ENCODE measurements at places on chromosomes 5 and 9. TPM values are rescaled to one million over a fixed set of nuclear protein-coding genes. Genes with fewer than 3 reads are reported as not detected.

Gene TNC
- total RNA-seq, result 82.9 TPM

GRCh38 chr5:179478624-179479023 lies 71.7 kb upstream of the RUFY1 start:
- DNase-seq, result no peak

Gene ARSI
- total RNA-seq, result 6.5 TPM

GRCh38 chr9:37442556-37442955 lies 20.1 kb downstream of the GRHPR start:
- DNase-seq, result no peak

DNA sequence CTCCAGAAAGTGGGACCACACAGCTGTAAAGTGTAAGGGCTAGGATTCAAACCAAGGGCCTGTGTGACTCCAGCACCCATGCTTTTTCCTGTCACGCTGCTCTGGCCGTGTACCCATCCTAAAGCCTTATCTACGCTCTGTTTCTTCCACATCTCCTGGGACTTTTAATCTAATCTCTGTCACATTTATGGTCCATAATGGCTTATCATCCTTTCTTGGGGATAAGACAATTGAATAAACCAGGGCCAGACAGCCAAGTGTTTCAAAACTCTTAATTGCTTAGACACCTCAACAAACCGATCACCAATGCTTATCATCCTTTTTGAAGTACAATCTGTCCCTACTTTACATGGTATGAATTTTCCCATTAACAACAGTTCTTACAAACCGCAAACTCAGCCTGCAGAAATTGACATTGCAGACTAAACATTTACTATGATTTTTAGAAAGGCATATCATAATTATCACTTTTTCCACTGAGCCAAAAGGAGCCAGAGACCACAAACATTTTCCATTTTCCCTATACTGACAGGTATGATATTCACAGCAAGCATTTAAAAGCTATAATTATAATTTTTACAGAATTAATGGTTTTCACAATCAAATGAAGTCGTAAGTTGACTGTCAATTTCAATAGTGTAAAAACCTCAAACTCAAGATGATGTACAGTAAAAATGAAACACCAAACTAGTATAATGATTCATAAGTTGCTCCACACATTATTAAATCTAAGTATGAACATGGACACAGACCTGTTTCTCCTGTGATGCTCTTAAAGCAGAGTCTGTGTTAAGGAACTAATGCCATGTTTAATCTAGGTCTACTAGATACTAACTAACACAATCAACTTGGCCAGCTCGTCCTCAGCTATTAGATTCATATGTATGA lies 99.5 kb downstream of the FBXW11 start:
- DNase-seq, result no peak

DNA sequence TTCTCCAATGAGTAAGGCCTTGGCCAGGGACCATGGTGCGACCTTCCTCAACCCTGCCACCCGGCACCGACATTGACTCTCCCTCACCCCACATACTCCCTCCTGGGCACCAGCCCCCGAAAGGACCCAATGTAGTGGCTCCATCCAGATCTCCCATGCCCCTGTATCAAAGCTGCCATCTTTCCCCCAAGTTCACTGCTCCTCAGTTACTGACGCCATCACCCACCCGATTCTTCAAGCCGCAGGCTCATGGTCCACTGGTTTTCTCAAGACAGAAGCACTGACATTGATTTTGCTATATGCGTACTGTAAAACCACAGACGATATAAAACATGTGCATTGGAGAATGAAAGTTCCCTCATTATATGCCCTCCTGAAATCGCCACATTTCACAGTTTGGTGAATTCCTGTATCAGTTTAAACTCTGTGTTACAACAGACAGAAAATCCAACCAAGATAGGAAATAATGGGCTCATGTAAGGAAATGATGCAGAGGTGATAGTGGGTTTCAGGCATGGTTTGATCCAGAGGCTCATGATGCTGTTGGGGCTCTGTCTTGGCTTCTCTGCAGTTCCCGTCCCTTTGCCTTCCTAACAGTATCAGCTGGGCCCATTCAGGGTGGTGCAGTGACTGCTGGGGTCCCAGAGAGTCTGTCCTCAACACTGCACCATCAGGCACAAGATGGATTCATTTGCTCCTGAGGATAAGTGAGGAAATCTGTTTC lies 207.3 kb upstream of the IER5L start:
- DNase-seq, result peak; percentile 15

DNA sequence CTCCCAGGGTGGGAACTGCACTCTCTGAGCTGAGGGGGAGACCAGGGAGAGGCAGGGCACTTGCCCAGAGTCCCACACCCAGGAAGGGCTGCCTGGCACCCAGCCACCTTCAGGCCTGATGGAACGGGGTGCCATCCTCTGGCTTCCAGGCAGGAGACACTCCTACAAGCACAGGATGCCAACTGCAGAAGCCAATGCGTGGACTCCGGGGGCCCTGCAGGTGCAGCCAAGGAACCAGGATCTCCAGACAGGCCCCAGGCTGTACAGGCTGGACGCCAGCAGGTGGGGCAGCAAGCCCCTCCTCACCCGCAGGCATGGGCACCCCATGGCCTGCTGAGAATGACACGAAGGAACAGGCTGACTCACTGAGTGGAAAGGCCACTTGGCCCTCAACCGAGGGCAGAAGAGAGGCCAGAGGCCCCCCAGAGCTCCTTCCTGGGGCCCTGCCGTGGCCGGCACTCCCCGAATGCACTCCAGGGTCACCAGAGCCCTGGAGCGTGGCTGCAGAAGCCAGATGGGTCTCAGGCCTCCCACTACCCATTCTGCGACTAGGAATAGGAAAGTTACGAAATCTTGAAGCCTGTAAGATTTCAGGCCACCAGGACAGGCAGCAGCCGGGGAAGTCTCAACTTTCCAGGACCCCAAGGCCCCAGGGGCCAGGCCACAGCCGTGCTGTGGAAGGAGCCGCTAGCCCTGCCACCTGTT lies 15.7 kb downstream of the NACC2 start:
- no peak for DNase-seq

DNA sequence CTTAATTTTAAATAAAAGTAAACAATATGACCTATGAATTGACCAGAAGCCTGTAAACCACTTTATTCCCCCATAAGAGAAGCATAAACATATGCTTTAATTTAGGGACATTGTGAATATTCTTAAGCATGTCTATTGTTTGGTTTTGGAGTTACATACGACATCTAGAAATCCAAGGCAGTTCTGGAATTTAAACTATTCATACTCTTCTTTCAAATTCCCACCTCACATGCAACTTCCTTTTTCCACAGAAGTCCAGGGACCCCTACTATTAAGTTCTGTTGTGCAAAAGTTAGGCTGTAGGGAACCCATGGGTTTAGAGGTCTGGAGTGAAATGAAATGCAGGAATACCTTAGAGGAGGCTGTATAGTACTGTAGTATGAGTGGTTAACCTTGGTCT lies 2.1 kb downstream of the RIC1 start:
- no peak for DNase-seq

GRCh38 chr5:54516051-54516655 lies 1.4 kb upstream of the SNX18 start:
- DNase-seq, result no peak

Gene SLC6A19
- not detected for total RNA-seq

DNA sequence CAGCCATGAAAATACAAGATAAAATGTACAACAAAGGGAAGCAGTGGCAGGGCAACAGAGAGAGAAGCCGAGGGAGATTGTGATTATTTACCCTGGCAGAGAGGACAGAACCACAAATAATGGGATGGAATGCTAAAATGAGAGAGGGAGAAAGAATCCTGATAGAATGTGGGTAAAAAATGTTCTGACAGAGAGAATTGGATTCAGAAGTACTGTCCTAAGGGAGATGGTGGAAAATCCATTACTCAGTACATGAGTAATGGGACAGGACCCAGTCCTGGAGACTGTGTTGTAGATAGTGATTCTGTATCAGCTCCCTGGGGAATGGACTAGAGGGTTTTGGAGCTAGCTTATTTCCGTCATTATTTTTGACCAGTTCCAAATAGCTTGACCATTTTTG lies 831.5 kb downstream of the MAT2B start:
- no peak for DNase-seq

DNA sequence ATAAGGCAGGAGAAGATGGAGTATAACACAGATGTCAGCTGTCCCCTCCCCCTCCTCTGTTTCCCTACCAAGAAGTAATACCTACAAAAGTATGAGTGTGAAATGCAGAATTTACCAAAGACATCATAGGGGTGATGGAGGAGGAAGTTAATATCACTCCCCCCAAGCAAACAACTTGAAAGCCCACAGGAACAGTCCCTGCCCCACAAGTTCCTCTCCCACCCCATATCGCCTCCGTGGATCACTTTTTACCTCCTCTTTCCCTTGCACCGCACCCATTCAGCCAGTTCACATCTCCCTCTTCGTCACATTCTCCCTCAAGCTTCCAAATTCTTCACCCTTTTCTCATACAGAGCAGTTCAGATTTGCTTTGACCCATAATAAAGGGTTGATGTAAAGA lies 7.0 kb upstream of the SIL1 start:
- DNase-seq, result no peak

DNA sequence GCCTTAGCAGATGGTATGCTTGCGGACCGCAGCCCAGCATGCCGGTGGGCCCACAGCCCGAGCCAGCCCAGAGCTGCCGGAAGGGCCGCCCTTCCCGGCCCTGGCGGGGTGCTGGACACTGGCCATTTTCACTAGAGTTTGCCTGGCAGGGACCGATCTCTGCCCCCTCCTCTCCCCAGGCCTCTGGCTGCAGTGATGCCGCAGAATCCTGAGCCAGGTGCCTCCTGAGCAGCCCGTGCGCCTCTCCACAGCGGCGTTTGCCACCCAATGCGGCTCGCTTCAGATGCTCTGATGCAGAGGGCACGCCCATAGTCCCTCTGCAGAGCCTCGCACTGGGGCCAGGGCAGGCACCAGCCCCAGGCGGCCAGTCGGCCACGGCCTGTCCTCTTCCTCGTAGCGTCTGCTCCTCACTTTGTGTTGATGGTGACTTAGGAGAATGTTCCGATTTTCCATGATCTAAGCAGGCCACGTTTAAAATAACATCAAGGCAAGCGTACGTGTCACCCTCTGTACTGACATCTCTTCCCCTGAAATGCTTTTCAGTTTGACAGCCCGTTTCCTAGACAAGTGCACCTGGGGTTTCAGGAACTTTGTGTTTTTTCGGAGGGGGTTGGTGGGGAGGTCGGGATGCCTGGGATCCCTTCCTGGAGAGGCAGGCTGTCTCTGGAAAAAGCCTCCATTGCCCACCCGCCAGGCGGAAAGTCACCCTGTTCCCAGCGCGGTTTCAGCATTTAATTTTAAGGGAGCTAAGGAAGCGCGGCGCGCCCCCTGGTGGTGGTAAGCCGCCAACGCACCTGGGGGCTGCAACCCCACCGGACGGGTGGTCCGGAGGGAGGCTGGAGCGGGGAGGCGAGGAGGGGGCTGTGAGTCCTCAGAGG lies 29.8 kb upstream of the HMCN2 start:
- peak; percentile 74 for DNase-seq

DNA sequence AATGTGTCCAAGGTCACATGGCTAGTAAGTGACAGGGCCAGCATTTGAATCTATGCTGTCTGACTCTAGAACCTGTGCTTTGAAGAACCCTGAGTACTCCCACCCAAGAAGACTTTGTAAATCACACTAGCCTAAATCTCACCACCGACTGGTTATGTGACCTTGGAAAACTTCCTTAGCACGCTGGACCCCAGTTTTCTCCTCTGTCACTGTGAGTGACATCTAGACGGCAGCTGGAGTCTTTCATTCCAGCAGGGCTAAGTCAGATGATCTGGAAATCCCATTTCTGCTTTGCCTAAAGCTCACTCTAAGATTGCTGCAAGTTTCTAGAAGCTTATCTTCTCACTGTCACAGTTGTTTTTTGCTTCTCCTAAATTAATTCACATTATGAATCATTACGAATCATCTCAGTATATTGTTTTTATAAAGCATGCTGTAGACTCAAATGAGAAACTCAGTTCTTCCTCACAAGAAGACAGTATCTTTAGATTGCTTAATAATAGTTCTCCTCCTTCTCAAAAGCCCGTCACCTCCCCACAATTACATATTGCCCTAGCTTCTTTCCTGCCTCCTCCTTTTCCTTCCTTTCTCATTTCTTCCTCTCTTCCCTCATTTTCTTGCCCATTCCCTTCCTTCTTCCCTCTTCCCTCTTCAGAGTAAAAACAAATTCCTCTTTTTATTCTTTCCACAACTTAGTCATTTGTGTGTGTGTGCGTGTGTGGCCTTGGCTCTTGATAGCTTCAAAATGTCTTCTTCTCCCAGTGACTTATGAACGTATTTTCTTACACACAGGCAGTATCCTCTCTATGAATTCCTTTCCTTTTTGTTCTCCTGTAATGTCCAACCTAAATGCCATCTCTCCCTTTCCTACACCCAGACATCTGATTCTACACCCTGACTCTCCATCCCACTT lies 16.8 kb downstream of the ALDOB start:
- DNase-seq, result no peak

Gene MARCOL
- total RNA-seq, result not detected

Gene AJM1
- 3.6 TPM for total RNA-seq

Gene GGTA1
- total RNA-seq, result 16.3 TPM

Gene QSOX2
- 13.1 TPM for total RNA-seq

GRCh38 chr9:131253891-131254491 lies 22.3 kb downstream of the FAM78A start:
- DNase-seq, result no peak
